Activated T-cell treated with anti-CD3 and anti-CD28 coated beads, Interleukin-2, amount 50 U/mL, for 48 hours (primary cell): ENCODE measurements at places on chromosomes 7 and 10.

GRCh38 chr10:6583447-6583846 is 3.4 kb upstream of the PRKCQ start:
- DNase-seq, result peak; percentile 85

GRCh38 chr7:136998495-136998894 is 130.0 kb downstream of the CHRM2 start:
- DNase-seq, result no peak

- DNase-seq, result peak; percentile 75
These were observed 83.7 kb upstream of the PDGFA start for GRCh38 chr7:603152-603951.

- no peak for DNase-seq
These were observed 108.0 kb downstream of the BTAF1 start for GRCh38 chr10:92031580-92031979.

DNA sequence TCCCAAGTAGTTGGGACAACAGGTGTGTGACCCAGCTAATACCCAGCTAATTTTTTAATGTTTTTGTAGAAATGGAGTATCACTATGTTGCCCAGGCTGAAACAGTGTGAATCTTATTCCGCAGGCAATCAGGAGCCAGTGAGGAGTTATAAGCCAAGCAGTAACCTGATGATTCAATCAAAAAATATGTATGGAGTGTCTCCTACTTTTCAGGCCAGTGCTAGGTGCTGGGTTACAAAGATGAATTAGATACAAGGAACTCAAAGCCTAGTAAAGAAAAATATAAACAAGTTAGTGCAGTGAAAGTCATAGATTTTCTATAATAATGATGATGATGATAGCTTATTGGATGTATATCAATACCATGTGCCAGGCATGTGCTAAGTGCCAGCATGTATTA is 13.2 kb upstream of the IFRD1 start:
- no peak for DNase-seq

GRCh38 chr7:15985587-15986384 is 299.3 kb upstream of the MEOX2 start:
- DNase-seq, result no peak

DNA sequence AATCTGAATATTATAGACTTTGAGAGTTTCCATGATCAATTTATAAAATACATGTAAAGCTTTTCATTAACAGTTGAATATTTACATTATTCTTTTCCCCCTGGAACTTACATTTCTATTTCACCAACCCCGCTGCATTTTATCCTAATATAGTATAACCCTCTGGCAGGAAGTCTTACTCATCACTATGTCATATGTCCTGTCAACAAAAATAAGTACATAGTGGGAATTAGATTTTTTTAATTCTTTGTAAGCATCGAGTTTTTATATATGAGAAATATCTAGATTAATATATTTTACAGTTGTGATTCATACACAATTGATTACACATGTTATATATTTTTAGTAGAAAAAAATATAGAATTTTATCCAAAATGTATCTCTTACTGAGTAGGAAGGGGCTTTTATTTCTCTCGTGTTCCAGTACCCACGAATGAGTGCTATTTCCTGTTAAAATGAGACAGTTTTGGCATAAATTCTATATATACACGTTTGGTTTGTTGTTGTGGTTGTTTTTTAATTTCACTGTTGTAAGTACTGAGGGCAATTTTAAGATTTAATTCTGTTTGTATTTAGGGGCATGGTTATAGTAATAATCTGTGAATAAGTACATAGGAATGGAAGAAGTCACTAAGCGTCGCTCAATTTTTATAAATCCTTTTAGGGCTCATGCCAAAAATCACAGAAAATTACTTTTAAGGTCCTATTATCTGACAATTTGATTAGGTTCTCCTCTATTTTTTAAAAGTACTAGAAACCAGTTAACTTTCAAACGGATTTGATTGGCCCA is 87.1 kb downstream of the HECW1 start:
- no peak for DNase-seq

DNA sequence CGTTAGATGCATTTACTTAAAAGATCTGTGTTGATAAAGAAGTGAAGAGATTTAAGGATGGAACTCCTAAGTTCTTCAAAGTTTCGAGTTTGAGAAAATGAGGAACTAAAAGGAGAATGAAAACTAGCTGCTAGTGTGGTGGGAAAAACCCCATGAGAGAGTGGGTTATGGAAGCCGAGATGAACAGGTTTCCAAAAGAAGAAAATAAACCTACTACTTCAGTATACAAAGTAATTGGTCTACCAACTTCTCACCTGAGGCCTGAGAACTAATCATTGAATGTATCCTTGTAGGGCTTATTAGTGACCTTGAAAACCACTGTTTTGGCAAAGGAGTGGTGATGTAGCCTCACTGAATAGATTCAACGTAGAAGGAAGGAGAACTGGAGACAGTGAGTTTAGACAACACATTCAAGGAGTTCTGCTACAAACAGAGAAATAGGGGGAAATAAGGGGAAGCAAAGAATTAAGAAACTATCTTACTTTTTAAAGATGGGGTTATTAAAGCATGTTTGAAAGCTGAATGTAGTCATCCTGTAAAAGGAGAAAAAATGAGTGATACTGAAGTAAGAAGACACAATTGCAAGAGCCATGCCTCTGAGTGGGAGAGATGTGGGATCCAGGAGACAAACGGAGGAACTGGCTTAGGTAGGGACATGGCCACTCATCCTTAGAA is 50.8 kb downstream of the CH25H start:
- no peak for DNase-seq

- no peak for DNase-seq
These were observed 9.8 kb downstream of the LARP4B start for GRCh38 chr10:921471-922414.

GRCh38 chr7:106679153-106679931 is 18.4 kb upstream of the CCDC71L start:
- peak; percentile 26 for DNase-seq

GRCh38 chr10:30432622-30433305 is 1.2 kb upstream of the MAP3K8 start:
- no peak for DNase-seq

DNA sequence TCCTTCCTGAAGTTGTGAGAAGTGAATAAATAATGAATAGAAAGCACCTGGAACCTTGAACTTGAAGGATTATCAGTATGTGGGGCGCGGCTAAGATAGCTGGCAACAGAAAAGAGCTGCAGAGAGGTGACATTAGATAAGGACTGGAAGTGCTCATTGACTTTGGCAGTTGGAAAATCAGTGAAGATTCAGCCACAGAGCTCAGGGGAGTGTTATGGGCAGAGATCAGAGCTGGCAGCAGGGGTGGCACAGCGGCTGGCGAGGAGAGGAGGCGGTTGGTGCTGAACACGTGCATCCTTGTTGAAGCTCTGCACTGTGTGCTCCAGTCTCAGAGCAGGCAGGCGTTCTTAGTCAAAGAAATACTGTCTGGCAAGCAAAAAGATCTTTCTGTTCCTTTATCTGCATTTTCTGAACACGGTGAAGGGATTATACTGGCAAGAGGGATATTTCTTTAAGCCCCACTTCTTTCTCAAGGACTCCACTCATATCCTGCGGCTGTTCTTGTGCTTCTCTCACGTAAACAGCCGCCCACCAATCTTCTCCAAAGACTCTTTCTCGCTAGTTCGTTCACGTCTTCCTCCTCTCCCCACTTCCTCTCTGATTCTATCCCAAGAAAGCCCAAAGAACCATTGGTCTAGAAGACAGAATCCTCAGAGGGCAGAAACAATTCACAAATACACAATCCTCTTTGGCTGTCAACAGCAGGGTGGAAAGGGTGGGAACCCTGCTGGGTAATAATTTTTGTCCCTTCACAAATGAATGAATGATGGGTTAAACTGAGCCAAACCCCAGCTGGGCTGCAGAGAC is 38.6 kb upstream of the ADD3 start:
- no peak for DNase-seq
